ENCODE measurements at places on chromosomes 6 and 20.

- DNase-seq: no peak
Observed at GRCh38 chr6:5707281-5708045, 299.3 kb downstream of the NRN1 start.

DNA sequence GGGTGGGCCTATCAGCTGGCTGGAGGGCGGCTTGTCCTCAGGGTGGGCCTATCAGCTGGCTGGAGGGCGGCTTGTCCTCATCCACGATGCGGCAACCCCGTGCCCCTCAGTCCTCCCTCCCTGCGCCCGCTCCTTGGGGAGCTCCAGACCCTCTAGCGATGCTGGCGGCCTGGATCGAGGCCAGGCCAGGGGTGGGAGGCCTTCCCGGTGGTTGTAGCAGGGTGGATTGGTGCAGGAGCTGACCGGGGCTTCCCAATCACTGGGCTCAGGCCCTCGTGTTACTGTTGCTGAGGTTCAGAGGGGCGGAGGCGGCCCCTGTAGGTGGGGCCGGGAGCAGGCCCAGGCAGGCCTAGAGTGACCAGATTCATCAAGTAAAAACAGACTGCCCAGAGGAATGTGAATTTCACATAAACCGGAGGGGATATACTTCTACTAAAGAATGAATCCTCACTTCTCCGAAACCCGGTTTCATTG is 8.8 kb downstream of the SLC17A9 start:
- no peak for DNase-seq

DNA sequence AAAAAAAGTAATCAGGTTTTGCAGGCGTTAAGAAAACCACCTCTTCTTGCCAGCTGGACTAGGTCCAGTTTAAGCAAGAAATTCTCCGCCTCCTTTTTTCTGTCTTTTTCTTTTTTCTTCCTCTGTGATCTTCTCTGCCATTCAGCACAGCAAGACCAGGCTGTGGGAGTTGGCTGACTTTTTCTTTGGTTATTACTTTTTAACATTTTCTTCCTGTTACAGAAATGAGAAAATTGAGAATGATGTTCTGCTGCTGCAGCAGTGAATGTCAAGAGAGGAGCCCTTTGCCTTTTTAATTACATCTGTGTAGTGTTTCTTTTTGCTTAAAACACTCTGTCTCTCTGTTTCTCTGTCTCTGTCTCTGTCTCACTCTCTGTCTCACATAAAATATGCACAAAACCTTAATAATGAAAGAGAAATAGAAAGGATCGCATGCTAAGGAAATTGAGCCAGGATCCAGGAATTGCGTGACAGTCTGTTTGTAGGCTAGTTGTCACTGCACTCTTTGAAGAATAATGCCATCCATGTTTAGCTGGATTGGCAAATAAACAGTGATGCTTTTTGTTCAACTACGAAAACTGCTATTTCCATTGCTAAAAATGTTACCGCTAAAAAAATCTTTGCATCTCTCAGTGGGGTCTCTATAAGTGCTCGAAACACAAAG is 103.2 kb upstream of the SUPT3H start:
- DNase-seq: no peak

- no peak for DNase-seq
Observed at GRCh38 chr6:65229825-65230224, 477.2 kb downstream of the EYS start.

DNA sequence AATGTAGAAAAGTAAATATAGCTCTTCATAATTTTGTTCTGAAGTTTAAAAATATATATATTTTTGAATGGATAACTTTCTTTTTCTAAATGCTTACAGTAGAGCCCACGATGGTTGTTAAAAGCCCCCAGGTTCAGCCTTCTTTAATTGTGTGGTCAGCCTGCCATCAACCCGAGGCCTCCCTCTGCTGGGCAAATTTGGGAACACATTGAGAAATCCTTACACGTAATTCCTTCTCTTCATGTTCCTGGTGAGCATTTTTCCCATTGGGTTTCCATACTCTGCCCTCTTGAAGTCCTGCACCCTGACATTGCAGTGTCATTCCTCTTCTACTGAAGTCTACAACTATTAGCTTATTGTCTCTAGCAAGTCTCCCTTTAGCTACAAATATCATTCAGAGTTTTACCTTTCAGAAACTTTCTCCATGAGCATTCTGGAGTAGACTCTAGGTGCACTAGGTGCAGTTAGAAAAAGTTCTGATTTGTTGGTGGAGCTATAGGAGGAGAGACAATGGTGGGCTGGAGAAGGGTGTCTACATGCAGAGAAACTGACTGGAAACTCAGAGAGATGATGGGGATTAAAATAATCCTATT is 40.6 kb downstream of the TRIM38 start:
- peak; percentile 85 for DNase-seq

DNA sequence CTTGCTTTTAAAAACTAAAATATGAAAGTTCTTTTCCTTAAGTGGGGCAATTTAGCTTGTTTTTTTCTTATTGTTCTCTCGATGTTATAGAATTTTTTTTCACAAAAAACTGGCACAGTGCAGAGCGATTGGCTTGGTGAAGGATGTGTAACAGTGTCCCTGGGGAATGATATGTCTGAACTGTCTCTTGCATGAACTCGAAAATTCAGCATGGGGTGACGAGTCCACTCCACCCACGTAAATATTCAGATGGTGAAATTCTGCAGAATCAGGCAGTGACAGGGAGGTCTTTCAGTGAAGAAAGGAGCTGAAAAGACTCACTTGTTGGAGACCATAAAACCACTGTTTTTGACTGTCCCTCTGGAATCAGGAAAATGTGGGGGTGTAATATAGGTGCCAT is 505.3 kb downstream of the MMUT start:
- no peak for DNase-seq

GRCh38 chr20:5492937-5493336 is 176.2 kb upstream of the PROKR2 start:
- no peak for DNase-seq

- DNase-seq: no peak
Observed at GRCh38 chr6:28371706-28372451, 22.1 kb downstream of the ZKSCAN3 start.

GRCh38 chr20:58693226-58694006 is 816 bp downstream of the NPEPL1 start:
- DNase-seq: peak; percentile 59

GRCh38 chr6:137254966-137255365 is 35.8 kb upstream of the IFNGR1 start:
- no peak for DNase-seq

GRCh38 chr20:38604873-38605303 is 3.3 kb downstream of the ARHGAP40 start:
- no peak for DNase-seq

GRCh38 chr6:46056906-46057529 is 41.4 kb upstream of the CLIC5 start:
- DNase-seq: no peak

GRCh38 chr20:49009899-49010631 is 36.0 kb upstream of the CSE1L start:
- DNase-seq: no peak

DNA sequence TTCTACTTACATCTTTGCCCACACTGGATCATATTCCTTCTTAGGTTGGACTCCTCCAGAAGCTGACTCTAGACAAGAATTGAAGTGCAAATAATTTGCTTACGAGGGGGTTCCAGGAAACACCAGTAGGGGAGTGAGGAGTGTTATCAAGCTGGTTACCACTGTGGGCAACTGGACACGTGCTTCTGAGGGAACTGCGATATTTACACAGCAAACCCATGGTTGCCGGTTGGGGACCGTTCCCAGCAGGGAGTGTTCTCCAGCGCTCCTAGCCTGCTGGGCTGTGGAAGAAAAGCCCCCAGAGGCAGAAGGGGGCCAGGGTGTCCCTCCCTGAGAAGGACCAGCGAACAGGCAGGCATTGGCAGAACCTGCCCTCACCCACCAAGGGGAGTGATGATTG is 21.7 kb downstream of the MDFI start:
- DNase-seq: no peak

GRCh38 chr6:97765461-97765860 is 482.4 kb upstream of the MMS22L start:
- no peak for DNase-seq

DNA sequence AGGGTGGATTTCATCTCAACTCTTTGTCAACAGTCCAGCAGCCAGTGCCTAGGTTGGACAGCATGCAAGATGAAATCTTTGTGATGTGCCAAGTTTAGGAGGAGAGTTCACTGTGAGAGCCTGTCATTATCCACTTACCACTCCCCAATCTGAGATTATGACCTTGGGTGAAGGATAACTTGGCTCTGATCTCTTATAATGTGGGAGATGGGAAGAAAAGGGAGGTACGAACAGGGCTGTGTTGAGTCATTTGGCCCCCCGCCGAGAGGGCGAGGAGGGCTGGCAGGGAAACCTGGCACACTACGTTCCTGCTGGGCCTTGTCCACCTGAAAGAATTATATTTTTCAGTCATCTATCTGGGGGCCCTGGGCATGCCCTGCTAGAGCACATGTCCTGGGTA is 35.8 kb downstream of the LAMA4 start:
- no peak for DNase-seq

- DNase-seq: no peak
Observed at GRCh38 chr6:3911614-3912336, 62.6 kb downstream of the FAM50B start.

DNA sequence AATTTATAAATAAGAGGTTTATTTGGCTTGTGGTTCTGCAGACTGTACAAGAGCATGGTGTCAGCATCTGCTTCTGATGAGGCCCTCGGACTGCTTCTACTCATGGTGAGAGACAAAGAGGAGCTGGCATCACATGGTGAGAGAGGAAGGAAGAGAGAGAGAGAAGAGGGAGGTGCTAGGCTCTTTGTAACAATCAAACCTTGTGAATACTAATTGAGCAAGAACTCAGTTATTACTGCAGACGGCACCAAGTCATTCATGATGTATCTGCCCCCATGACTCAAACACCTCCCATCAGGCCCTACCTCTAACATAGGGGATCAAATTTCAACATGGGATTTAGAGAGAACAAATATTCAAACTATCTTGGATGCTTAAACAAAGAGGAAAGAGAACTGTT is 6.3 kb upstream of the SIRPG start:
- DNase-seq: no peak

GRCh38 chr20:20457392-20458126 is 89.7 kb downstream of the INSM1 start:
- no peak for DNase-seq

DNA sequence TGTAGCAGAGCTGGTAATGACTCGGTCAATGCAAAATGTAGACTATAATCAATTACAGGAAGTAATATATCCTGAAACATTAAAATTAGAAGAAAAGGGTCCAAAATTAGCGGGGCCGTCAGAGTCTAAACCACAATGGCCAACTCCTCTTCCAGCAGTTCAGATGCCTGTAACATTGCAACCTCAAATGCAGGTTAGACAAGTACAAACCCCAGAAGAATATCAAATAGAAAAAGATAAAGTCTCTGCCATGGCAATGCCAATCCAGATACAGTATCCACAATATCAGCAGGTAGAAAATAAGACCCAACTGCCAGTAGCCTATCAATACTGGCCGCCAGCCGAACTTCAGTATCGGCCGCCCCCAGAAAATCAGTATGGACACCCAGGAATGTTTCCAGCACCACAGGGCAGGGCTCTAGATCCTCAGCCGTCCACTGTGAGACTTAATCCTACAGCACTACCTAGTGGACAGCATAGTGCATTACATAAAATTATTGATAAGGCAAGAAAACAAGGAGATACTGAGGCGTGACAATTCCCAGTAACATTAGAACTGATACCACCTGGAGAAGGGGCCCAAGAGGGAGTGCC is 158.4 kb downstream of the GPX5 start:
- DNase-seq: peak; percentile 78

DNA sequence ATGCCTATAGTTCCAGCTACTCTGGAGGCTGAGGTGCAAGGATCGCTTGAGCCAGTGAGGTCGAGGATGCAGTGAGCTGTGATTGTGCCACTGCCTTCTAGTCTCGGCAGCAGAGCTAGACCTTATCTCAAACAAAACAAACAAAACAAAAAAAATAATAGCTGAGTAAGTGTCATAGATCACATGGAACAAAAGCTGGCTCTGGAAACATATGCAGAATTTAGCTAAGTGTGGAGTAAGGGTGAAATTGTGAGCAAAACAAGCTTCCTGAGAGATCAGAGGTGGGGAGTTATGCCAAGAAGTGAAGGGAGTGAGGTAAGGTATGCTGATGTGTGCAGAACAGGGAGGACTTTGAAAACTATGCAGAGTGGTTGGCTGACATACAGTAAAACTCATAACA is 18.7 kb downstream of the SGK1 start:
- DNase-seq: no peak

- DNase-seq: peak; percentile 52
Observed at GRCh38 chr6:141610741-141611140, 522.0 kb upstream of the GJE1 start.

DNA sequence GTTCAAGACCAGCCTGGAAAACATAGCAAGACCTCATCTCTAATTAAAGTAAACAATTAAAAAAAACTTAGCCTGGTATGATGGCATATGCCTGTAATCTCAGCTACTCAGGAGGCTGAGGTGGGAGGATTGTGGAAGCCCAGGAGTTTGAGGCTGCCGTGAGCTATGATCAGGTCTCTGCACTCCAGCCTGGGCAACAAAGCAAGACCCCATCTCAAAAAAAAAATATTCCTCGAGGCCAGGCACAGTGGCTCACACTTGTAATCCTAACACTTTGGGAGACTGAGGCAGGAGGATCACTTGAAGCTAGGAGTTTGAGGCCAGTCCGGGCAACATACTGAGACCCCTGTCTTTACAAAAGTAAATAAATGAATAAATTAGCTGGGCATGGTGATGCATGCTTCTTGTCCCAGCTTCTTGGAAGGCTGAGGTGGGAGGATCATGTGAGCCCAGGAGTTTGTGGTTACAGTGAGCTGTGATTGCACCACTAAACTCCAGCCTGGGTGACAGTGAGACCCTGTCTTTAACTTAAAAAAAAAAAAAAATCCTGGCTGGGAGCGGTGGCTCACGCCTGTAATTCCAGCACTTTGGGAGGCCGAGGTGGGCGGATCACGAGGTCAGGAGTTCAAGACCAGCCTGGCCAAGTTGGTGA is 9.3 kb upstream of the C2 start:
- DNase-seq: no peak

DNA sequence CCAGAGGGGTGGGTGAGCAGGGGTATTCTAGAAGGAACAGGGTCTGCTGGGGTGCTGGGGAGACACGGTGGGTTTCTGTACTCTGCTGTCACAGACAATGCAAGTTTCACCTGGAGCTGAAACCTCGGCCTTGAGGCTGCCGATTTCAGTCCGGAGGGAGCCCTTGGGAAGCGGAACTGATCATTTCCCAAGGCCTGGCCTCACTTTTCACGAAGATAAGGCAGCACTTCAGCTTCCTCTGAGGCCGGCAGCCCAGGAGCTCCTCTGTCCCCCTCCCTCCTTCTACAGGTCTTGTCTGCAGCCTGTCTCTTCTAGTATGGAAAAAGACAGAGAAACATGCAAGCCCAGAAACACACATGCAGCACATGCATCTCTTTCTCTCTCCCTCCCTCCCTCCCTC is 242.1 kb downstream of the CDC5L start:
- DNase-seq: no peak

Measured in GM23338 (cell line).